NCI-H1092 (cell line): ENCODE measurements at places on chromosomes 16 and 17.
A peak's percentile ranks its signal among the peaks of the same experiment; 100 is the strongest.

DNA sequence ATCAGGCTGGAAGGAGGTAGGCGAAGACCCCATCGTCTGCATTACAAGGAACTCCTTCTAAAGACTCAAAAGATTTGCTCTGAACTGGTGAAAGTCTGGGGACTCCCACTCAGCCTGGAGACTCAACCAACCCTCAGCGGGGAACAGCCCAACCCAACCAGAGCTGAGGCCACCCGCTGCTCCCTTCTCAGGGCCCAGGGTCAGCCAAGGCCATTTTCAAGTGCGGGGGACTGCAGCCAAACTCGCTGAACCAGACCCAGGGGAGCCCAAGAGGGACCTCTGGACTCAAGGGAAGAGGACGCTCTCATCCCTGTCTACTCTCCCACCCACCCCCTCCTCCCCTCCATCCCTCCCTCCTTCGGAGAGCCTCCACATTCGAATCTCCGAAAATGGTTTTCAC is 24.1 kb downstream of the XYLT1 start:
- no peak for DNase-seq

DNA sequence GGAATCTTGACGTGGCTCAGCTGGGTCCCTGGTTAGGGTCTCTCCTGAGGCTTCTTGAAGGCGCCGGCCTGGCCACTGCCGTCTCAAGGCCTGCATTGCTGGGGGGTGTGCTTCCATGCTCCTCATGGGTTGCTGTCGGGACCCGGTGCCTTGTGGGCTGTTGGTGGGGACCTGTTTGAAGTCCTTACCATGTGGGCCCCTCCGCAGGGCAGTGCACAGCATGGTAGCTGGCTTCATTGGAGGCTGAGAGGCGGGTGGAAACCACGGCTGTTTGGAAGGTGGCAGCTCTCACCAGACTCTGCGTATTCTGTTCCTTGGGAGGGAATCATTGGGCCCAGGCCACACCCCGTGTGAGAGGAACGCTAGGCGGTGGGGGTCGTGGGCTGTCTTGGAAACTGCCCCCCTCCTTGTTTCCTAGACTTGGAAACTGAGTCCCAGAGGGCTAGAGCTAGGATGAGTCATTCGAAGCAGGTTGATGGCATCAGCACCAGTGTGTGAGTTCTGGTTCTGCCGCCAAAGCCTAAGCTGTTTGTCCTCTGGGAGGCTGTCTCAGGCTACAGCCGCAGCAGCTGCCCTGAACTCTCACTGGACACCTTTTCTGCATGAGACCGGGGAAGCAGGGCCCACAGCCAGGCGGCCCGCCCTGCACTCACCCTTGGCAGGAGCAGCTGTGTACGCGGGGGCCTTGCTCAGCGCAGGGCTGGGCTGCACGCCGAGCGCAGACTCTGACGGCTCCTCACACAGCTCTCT is 35.2 kb downstream of the ZNF750 start:
- DNase-seq: peak; percentile 12

- no peak for DNase-seq
Measured at GRCh38 chr17:74467221-74467951, 952 bp downstream of the CD300A start.

- no peak for DNase-seq
Measured at GRCh38 chr17:6521586-6521985, 34.8 kb downstream of the PITPNM3 start.

DNA sequence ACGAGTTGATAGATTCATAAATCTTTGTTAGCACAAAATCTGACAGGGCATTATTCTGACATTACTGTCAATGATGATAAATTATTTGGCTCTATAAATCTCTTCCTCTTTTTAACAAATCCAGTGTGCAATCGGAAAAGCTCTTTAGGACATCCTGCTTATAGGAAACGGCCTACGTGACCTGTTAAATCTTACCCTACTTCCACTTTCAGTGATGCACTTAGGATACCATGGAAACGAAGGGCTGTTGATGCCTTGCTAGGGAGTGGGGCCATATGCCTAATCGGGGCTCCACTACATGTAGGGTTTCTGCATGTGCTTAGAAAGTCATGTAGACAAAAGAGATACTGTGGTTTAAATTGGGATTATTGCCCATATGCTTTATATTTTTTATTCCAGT is 27.2 kb downstream of the ZNF594 start:
- DNase-seq: no peak

GRCh38 chr17:11589716-11590115 is 8.6 kb upstream of the DNAH9 start:
- no peak for DNase-seq

- peak; percentile 52 for DNase-seq
Measured at GRCh38 chr17:64420143-64420670, 28.7 kb upstream of the MILR1 start.

GRCh38 chr16:23257682-23258081 is 44.4 kb upstream of the SCNN1B start:
- no peak for DNase-seq

DNA sequence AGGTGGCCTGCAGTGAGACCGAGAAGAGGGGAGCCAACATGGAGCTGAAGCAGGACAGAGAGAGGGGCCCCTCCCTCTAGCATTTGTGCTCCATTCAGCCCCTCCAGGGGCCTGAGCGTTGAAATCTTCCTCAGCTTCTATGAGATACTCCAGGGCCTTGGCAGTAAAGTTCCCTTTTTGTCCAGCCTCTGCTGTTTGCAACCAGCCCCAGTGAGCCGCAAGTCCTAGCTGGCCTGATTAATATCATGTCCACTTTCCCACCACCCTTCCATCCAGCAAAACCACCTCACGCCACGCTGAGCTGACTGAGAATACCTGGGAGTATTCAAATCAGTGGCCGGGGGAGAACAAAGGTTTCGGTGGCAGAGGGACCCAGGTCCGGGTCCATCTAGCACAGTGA is 11.7 kb upstream of the RPH3AL start:
- no peak for DNase-seq

- no peak for DNase-seq
Measured at GRCh38 chr17:82302568-82302963, 14.8 kb downstream of the CD7 start.

GRCh38 chr17:32909787-32910369 is 18.1 kb upstream of the TMEM98 start:
- DNase-seq: peak; percentile 42

DNA sequence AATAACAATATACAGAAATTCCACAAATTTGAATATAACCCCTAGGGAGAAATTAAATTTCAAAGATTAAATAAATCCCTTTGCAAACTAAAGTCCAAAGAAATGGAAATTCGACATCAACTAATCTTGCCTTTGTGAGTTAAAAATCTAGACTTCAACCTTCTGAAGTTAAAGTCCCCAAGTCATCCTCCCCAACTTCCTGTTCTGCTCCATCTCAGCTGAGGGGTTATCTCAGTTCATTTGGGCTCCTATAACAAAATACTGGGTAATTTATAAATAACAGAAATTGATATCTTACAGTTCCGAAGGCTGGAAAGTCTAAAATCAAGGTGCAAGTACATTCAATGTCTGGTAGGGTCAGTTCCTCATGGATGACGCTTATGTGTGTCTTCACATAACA is 22.8 kb upstream of the KDM6B start:
- DNase-seq: no peak

GRCh38 chr17:58242171-58242784 is 3.9 kb downstream of the LPO start:
- DNase-seq: no peak

DNA sequence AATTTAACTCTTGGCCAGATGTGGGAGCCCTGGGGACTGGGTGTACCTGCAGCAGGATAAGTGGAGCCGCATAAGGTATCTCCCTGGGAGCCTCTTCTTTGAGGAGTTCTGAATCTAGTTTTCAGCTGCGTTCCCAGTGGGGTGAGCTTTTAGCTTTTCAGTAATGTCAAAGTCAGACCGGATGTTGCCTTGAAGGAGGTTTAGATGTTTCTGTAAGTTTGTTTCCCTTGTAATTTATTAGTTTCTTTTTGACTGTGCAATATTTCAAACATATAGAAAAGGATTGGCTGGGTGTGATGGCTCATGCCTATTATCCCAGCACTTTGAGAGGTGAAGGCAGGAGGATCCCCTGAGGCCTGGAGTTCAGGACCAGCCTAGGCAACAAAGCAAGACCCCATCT is 98.6 kb upstream of the EEF2KMT start:
- no peak for DNase-seq

DNA sequence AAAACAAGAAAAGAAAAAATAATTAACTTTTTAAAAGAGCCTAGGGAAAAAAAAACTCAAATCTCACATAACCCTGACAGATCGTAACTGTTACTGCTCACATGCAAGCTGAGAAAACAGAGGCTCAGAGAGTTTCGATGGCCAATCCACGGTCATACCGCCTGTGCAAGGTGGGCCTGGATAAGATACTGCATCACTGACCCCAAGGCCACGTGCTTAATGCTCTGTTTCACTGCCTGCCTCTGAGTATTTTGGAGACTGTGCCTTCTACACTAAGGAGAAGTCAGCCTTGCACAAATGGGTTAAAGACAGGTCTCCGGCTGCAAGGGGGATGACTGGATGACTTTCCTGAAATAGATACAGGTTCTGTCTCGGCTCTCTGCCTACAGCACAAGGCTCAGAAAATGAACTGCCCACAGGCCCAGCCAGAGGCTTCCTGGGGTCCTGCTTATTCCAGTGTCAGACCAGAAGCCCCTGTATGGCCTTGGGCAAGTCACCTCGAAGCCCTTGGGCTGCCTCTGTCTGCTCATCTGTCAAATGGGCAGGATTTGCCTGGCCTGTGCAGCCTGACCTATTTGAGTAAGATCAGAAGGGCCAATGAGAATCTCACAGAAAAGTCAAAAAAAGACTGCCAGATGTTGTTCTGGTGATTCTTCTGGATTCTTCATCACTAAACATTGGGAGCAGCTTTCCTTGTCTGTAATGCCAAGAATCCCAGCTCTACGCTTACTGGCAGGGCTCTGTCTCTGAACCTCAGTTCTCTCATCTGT is 25.8 kb downstream of the CNGB1 start:
- DNase-seq: no peak

DNA sequence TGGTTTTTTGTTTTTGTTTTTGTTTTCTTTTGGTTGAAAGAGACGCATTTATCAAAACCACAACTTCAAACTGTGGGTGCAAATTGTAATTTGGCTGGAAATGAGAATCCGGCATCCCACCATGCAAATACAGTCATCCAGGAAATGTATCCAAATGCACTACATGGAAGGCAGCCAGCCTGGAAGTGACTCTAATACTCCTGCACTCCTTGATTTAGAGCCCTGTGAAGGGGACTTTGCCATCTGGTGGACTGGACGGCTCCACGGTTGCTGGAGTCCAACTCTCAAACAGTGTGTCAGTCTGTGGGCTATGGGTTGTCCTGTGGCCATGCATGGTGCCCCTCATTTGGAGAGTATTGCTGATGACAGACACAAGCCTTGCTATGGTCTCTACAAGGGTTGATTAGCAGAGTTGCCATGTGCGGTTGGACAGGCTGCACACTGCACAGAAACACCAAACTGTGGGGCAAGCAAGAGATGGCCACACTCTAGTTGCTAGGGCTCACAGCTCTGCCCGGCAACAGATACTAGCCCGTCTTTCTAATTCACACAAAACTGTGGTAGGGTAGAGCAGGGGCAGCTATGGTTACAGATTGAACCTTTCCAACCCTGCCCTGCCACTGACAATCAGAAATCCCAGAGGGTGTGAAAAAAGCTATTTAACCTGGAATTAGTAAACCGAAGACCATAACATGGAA is 62.4 kb downstream of the VAT1L start:
- DNase-seq: peak; percentile 35

DNA sequence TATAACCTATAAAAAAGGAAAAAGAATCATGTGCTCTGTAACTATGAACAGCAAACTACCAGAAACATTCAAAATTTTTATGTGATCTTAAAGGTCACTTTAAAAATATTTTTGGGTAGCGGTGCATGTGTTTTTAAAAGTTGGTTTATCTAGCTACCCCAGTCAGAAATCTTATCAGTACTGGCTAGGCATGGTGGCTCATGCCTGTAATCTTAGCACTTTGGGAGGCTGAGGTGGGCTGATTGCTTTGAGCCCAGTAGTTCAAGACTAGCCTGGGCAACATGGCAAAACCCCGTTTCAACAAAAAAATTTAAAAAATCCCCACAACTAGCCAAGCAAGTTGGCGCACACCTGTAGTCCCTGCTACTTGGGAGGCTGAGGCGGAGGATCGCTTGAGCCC is 3.7 kb downstream of the CAPNS2 start:
- DNase-seq: no peak

DNA sequence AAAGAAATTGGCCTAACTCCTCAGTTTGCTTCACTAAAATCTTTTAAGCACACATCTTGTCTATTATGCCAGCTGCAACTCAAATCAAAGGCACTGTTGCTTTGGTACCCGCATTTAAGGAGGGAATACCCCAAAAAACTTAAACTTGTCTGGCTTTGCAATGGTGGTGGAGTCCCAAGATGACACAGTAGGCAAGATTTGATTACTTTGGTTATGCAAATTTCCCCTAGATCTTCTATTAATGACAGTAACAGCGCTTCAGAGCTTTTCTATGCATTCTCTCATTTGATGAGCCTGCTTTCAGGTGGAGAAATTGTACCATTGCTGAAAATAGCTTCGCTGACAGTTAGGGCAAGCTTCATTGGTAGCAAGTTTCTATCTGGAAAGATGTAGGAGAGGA is 27.2 kb downstream of the WWOX start:
- DNase-seq: no peak

- no peak for DNase-seq
Measured at GRCh38 chr16:13426736-13427135, 493.2 kb upstream of the ERCC4 start.

- no peak for DNase-seq
Measured at GRCh38 chr16:82735186-82735585, 108.4 kb downstream of the CDH13 start.

- no peak for DNase-seq
Measured at GRCh38 chr17:64773836-64774761, 112.0 kb upstream of the SMURF2 start.

DNA sequence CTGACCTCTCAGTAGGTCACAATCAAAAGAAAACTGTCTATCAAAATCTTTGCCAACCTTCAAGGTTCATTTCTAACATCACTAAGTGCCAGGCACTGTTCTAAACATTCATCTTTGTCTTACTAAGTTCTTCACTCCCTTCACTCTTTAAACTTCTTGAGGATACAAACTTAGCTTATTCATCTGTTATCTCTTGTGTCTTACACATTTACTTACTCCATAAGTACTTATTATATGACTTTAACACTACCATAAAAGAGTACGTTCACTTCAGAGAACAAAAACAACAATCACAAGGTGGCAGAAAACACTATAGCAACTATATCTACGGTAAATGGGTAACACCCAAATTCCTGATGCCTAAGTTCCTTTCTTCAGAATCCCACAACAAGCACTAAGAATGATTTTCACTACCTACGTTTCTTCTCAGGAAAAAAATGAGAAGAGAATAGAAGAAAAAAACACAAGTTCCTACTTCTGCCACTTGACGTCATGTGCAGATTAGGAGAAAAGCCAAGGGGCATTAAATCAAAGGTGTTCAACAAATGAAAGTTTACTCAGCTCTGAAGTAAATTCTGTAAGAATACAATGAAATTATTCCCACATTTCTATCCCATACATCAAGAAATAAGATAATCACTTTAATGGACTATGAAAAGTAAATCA is 29.2 kb downstream of the KANSL1 start:
- no peak for DNase-seq
